ENCODE measurements at places on chromosomes 11 and 22.

DNA sequence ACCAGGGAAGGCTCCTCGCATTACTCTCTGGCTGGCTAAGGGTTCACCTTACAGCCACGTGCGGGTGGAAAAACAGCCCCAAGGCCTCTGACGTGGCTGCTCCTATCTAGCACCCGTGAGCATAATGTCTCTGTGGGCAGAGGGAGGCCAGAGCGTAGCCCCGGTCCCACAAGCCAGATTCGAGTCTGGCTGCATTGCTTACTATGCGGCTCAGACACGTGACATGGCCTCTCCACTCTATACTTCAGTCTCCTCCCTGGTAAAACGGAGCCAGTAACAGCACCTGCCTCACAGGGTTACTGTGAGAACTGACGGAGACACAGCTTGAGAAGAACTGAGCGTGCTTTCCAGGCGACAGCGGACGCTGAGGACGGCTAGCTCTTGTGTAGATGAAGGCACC lies 105.8 kb upstream of the BID start:
- H3K4me3 ChIP-seq = no peak overlapping the region
- no peak overlapping the region for H3K27ac ChIP-seq
- peaks cover 17% of the 10 kb centered on the region for H3K36me3 ChIP-seq
- H3K4me1 ChIP-seq = no peaks in the 10 kb centered on the region

DNA sequence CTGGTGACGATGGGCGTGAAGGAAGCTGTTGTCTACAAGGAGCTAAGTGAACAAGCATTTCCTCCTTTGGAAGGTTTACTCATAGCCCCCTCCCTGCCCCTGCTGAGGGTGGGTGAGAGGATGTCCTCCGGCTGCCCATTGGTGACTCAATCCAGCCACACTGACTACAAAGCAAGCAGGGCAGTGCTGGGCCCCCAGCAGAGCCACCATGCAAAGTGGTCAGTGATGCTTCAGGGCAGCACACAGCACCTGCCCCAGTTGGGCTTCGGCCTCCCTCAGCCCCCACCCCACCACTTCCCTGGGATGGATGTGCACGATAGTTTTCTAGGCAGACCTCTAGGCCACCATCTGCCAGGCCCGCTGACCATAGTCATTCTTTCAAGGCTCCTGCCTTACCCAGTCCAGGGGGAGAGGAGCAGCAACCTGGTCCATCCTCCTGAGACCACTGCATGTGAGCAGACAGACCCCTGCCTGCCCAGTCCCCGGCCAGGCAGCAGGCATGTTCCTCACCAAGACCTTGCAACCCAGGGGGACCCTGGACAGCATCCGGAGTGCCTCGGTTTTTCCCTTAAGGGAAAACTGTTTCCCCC lies 125.1 kb downstream of the BCR start:
- no peak overlapping the region for H3K4me3 ChIP-seq
- no peak for DNase-seq
- no peak overlapping the region for H3K27ac ChIP-seq
- H3K36me3 ChIP-seq = peaks cover 6% of the 10 kb centered on the region
- H3K4me1 ChIP-seq = no peaks in the 10 kb centered on the region

- peaks cover 70% of the 10 kb centered on the region for H3K36me3 ChIP-seq
- peak overlapping the region; percentile 40 for H3K27ac ChIP-seq
- H3K4me3 ChIP-seq = no peak overlapping the region
- no peaks in the 10 kb centered on the region for H3K27me3 ChIP-seq
- no peak for DNase-seq
Measured at GRCh38 chr22:39526736-39527171, 5.8 kb downstream of the RPS19BP1 start.

DNA sequence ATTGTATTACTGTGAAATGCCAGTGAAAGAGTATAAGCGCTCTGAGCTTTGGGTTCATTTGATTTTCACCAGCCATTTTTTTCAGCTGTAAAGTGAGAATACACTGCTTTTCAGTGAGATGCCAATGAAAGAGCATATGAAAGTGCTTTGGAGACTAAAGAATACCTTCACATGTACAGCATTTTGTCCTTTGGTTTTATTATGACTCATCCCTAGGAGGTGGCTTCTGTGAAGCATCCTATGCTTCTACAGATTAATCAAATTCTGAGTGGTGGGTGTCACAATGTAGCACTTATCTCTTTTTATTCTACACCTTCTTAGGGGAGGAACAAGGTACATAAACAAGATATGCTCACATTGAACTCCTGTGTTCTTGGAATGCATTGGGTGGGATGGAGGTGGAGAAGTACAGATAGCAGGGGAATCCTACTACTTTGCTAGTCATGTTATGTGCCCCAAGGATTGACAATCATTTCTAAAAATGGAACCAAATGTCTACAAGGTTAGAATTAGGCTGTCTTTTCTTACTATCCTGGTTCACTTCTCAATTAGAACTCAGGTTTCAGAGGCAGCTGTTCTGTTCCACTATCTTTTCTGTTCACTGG lies 18.7 kb downstream of the TRIM44 start:
- no peaks in the 10 kb centered on the region for H3K36me3 ChIP-seq
- no peak for DNase-seq
- no peaks in the 10 kb centered on the region for H3K27me3 ChIP-seq

- H3K4me1 ChIP-seq = peaks cover 16% of the 10 kb centered on the region
- no peak for DNase-seq
- peaks cover 42% of the 10 kb centered on the region for H3K27me3 ChIP-seq
- no peaks in the 10 kb centered on the region for H3K36me3 ChIP-seq
- no peak within 1 kb of the TSS for H3K27ac ChIP-seq
- no peak within 1 kb of the TSS for H3K4me3 ChIP-seq
Measured at GRCh38 chr22:46263216-46263590, at the start of gene PKDREJ. PKDREJ (minus strand) TSS chr22:46263343; CDS start chr22:46263322, 21 bp downstream.

- DNase-seq = no peak
- H3K4me1 ChIP-seq = peaks cover 16% of the 10 kb centered on the region
- no peaks in the 10 kb centered on the region for H3K36me3 ChIP-seq
- H3K27me3 ChIP-seq = no peaks in the 10 kb centered on the region
Measured at GRCh38 chr22:46652081-46652846, 32.1 kb downstream of the GRAMD4 start.

DNA sequence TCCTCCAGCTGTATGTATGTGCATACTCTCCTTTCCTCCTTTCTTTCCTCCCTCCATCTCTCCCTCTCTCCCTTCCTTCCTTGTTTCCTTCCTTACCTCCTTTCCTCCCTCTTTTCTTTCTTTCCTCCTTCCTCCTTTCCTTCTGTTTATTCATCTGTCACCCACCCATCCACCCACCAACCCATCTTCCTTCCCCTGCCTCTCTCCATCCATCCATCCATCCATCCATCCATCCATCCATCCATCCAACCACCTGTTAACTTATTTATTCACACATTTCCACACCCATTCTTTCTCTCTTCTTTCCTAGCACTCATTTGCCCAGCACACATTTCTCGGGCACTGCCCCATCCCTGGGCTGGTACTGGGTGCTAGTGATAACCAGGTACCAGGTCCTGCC lies 443.9 kb downstream of the MIAT start:
- no peaks in the 10 kb centered on the region for H3K4me1 ChIP-seq
- no peaks in the 10 kb centered on the region for H3K36me3 ChIP-seq
- no peak overlapping the region for H3K27ac ChIP-seq
- no peak overlapping the region for H3K4me3 ChIP-seq
- H3K27me3 ChIP-seq = peaks cover 35% of the 10 kb centered on the region

DNA sequence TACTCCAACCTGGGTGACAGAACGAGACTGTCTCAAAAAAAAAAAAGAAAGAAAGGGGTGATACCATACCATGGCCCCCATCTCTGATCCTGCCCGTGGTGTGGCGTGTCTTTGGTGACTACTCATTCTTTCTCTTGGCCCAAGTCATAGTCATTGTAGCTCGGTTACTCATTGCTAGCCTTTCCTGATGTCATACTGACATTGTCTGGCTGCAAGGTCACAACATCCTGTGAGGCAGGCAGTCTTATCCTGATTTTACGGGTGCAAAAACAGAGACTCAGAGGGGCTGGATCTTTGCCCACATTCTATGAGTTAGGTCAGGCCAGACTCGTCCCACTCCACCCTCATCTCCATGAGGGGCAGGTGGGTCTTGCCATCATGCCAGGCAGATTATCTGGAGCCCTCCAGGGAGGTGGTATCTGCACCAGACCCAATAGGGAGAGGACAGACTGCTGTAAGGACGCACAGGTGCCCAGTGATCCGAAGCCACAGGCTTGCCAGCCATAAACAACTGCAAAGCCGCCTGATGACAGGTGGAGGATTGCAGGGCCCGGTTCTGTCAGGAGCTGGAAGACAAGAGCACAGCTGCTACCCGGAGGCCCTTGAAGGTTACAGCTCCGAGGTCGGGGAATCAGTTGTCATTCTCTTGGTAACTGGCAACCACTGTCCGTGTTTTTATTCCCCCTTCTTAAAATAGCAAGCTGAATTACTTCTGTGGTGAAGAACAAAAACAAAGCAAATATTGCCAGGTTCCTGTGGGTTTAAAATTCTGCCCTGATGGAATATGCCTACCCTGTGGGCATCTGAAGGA lies 13.8 kb downstream of the TOM1 start:
- H3K4me3 ChIP-seq = no peak overlapping the region
- peaks cover 12% of the 10 kb centered on the region for H3K36me3 ChIP-seq
- no peak overlapping the region for H3K27ac ChIP-seq
- no peaks in the 10 kb centered on the region for H3K27me3 ChIP-seq

DNA sequence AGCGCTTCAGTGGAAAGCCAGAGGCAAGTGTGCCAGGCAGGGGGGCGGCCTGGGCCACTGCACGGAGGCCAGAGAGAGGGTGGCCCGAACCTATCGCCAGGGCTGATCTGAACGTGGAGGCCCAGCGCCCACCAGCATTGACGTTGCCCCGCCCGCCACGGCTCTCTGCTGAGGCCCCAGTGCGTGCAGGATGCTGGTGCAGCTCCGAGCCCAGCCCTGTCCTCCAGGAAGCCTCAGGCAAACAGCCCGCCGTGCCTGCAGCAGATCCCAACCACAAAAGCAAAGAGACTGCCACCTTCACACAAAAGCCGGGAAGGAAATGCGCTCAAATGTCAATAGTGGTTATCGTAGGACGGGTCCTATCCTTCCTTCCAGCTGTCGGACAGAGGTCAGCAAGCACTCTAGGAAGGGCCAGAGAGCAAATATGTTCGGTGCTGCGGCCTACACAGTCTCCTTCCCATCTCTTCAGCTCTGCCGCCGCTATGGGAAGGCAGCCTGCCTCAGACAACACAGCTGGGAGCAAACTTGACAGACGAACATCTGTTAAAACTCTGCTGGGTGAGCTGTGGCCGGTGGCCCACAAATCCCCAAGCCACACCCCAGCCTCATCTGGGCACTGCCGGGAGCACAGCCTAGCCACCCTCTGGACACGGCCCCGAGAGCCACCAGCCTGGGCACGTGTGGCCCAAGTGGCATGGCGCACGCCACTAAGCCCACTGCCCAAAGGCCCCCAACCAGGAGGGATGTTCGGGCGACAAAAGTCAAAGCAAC lies 146.2 kb downstream of the CRYBB2 start:
- H3K36me3 ChIP-seq = no peaks in the 10 kb centered on the region
- H3K4me1 ChIP-seq = peaks cover 9% of the 10 kb centered on the region
- no peak overlapping the region for H3K4me3 ChIP-seq

DNA sequence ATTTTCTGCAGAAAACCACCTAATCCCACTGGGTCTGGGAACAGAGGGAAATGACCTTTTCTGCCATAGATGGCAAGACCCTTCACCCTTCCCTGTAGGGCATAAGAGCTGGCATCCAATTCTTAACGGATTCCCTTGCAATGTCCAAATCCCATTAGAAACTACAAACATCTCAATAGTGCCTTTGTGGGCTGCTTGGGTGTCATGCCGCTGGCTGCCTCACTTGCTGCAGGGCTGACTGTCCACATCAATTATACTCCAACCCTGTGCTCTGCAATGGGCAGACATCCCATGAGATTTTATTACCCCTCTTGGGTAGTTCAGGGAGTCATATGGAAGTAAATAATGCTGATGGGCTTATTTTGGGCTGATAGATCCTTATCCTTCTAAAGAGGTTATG lies 7.3 kb downstream of the GRAP2 start:
- peaks cover 4% of the 10 kb centered on the region for H3K36me3 ChIP-seq
- H3K27ac ChIP-seq = peak overlapping the region; percentile 87

GRCh38 chr22:37428649-37429586 lies 1.6 kb upstream of the ELFN2 start:
- peak; percentile 34 for DNase-seq
- no peak overlapping the region for H3K4me3 ChIP-seq
- H3K4me1 ChIP-seq = peaks cover 31% of the 10 kb centered on the region
- H3K36me3 ChIP-seq = no peaks in the 10 kb centered on the region

DNA sequence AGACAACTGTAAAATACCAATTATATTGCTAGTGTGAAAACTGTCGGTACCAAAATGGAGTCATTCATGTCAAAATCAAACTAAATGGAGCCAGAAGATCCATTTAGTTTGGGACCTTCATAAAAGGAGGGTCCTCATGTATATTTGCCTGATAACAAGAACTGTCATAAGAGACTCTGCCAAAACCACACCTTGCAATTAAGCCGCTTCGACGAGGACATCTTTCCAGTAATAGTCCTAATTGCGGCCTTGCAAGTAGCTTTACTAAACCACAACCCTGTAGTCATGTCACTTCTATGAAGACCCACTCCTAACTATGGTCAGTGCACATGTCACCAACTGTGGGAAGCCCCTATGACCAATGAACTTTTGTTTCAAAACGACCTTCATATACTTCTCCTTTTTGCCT lies 9.4 kb downstream of the UBQLN3 start:
- DNase-seq = no peak
- no peak overlapping the region for H3K27ac ChIP-seq
- no peaks in the 10 kb centered on the region for H3K4me1 ChIP-seq
- no peak overlapping the region for H3K4me3 ChIP-seq

GRCh38 chr11:78350646-78351165 lies 66.9 kb downstream of the GAB2 start:
- H3K4me1 ChIP-seq = peaks cover 3% of the 10 kb centered on the region
- DNase-seq = no peak
- H3K36me3 ChIP-seq = no peaks in the 10 kb centered on the region
- no peaks in the 10 kb centered on the region for H3K27me3 ChIP-seq
- no peak overlapping the region for H3K4me3 ChIP-seq

DNA sequence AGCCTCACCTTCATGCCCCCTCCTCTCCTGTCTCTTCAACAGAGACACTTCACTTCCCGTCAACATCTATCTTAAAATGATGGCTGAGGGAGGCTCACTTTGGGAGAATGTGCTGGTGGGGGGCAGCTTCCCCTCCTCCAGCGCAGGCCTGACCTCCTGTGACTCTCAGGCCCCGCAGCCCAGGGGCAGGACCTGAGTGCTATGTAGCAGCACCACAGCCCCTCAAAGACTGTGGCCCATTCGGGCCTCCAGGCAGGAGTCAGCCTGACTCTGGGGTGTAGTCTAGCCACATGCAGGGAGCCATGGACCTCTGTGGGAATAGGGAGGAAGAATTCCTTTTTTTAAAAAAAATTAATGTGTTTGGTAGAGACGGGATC lies 43.7 kb downstream of the DKK3 start:
- no peak overlapping the region for H3K4me3 ChIP-seq
- no peak overlapping the region for H3K27ac ChIP-seq
- no peak for DNase-seq
- no peaks in the 10 kb centered on the region for H3K36me3 ChIP-seq
- H3K4me1 ChIP-seq = peaks cover 15% of the 10 kb centered on the region

DNA sequence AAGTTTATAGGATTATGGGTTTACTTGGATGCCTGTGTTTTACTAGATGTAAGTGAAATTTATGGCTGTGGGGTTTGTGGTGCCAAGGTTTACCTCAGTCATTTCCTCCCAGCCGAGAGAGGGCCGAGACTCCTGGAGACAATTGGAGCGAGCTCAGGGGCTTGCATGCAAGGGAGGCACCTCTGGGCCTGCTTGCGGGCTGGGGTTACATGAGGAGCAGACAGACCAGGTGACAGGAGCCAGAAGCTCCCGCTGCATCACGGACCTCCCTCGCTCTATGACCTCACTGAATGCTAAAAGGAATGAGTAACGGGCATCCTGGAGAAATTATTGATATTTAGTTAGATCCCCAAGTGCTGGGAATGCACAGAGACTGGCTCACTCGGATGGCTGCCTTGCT lies 275.2 kb upstream of the KIRREL3 start:
- H3K4me3 ChIP-seq = no peak overlapping the region
- no peaks in the 10 kb centered on the region for H3K36me3 ChIP-seq
- H3K4me1 ChIP-seq = no peaks in the 10 kb centered on the region
- H3K27ac ChIP-seq = no peak overlapping the region
- peaks cover 3% of the 10 kb centered on the region for H3K27me3 ChIP-seq
- DNase-seq = no peak
